ENCODE measurements at places on chromosomes 12 and 14.

DNA sequence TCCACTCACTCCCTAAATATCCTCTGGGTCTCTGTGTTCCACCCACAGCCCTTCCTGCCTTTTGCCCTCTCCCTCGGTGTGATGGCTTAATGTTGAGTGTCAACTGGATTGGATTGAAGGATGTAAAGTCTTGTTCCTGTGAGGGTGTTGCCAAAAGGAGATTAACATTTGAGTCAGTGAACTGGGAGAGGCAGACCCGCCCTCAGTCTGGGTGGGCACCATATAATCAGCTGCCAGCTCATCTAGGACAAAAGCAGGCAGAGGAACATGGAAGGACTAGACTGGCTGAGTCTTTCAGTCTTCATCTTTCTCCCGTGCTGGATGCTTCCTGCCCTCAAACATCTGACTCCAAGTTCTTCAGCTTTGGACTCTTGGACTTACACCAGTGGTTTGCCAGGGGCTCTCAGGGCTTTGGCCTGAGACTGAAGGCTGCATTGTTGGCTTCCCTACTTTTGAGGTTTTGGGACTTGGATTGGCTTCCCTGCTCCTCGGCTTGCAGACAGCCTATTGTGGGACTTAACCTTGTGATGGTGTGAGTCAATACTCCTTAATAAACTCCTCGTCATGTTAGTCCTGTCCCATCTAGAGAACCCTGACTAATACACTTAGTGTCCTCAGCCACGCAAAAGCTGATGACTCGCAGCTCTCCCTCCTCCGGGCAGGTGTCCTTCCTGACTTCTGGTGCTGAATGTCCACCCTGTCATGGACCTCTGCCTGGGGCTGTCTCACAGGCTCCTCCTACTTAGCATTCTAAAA is 5.9 kb downstream of the DGLUCY start:
- DNase-seq, result no peak

DNA sequence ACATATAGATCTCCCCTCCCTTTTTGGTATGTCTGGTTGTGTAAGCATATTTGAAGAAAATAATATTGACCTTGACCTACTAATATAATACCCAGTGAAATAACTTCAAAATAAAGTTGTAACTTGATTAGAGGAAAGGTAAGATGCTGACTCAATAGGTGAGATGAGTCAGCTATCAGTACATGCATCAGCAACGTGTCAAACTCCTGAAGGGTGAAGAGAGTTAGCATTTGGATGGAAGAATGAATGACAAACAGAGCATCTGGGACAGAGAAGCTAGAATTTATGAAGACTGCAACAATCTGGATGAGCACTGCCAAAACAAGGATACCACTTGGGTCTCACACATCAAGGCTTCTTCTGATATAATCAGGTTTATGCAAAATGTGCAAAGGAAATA is 74.9 kb downstream of the PPP2R5E start:
- DNase-seq, result no peak

GRCh38 chr12:53170215-53170614 is 10.3 kb upstream of the ZNF740 start:
- no peak for DNase-seq

DNA sequence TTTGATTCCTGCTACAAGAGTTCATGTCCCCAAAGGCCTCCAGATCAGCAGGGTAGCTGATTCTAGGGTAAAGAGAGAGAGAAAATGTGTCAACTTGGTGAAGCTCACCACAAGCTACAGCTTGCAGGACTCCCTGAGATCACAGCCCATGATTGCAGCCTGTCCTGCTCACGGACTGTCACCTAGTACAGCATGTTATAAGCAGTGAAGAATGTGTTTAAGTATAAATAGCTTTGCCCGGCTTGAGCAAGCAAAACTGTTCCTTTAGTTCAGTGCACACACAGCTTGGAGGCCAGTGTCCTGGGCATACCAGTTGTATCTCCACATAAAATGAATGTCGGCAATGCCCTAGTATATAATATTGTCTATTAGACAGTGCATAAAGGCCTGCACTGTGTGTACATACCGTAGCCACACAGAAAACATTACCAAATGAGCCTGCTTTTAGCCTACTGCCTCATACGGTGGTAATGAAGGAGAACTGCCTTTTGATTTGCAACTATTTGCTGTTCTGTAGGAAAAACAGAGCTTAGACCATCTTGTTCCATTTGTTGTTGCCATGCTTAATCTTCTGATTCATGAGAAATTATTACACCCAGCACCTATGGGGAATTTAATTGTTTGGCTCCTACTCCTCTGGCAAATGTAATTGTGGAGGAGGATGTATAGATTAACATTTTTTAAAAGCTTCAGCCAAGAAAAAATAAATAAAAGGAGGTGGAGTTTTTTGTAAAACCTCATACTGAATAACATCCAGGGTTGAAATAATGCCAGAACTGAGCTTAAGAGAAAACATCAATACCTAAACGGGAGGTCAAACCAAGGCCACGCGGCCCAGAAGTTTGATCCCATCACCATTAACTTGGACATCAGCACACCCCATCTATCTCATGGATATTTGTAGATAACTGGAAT is 108.1 kb upstream of the G2E3 start:
- no peak for DNase-seq

DNA sequence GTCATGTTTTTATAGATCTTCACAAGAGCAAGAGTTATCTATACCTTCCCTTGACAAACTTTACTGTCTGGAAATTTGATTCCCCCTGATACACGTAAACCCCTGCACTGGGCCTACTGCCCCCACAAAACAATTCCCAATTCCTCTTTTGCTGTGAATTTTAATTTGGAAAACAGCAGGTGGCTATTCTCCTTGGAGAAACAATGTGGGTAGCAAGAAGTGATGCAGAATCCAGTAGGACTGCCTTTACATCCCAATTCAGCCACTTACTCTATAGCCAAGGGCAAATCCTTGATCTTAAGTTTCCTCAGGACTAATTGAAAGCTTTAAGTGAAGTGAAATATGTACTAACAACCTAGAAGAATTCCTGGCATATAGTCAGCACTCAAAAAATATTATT is 129.3 kb downstream of the ACSS3 start:
- DNase-seq, result no peak

DNA sequence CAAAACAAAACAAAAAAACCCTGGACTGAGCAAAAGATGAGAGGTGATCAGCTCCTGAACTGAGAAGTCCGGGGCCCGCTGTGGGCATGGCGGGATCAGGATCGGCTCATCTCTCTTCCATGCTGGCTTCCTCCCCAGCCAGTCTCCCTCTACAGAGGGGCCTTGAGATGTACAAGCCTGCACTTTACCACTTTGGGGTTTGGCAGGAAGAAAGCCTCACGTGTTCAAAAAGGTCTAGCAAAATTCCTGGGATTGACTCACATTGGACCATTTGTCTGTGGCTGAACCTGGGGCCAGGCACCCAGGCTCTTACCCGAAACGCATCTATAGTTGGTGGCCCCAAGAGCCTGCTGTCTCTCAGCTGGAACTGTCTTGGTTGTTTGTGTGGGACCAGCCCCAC is 89.0 kb downstream of the SLC24A4 start:
- DNase-seq, result no peak

DNA sequence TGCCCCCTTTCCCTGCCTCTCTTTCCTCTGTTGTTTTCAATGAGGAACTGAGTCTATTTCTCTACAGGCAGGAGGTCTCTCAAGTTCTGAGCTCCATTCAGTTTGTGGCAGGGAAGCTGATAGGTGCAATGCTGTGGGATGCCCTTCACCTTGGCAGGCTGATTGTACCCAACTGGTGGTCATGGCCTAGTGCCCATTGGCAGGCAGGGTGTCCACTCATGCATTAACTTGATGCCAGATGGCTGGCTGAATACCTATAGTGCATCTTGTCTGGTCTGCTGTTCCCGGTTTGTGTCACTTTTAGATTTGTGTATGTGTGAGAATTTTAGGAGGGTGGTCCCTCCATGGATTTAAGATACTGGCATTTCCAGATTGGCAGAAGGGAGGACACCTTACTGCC is 20.0 kb upstream of the ITGA5 start:
- DNase-seq, result no peak

DNA sequence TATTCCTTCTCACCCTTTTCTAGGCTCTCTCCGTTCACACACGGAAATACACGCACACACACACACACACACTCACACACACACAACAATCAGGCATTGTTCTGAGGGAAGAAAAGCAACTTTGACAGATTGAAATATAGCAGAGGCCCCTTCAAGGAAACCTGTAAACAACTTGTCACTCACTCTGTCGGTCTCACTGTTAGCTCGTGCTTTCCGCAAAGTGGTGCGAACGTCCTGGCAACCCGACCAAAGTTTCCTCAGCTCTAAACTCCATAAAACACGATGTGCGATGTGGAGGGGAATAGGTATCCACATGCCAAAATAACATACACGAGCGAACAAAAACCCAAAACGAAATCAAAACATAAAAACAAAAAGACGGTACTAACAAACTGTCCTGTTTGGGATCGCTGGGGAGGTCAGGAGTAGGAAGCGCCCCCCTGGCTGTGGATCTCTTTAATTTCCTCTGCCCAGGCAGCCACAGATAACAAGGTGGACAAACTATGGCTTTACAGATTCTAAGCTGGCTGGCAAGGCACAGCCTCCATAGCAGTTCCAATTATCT is 822 bp upstream of the SOX5 start:
- no peak for DNase-seq

GRCh38 chr12:121711361-121712189 is 977 bp upstream of the TMEM120B start:
- DNase-seq, result no peak

GRCh38 chr14:66099931-66100330 is 386.2 kb upstream of the CCDC196 start:
- DNase-seq, result no peak

DNA sequence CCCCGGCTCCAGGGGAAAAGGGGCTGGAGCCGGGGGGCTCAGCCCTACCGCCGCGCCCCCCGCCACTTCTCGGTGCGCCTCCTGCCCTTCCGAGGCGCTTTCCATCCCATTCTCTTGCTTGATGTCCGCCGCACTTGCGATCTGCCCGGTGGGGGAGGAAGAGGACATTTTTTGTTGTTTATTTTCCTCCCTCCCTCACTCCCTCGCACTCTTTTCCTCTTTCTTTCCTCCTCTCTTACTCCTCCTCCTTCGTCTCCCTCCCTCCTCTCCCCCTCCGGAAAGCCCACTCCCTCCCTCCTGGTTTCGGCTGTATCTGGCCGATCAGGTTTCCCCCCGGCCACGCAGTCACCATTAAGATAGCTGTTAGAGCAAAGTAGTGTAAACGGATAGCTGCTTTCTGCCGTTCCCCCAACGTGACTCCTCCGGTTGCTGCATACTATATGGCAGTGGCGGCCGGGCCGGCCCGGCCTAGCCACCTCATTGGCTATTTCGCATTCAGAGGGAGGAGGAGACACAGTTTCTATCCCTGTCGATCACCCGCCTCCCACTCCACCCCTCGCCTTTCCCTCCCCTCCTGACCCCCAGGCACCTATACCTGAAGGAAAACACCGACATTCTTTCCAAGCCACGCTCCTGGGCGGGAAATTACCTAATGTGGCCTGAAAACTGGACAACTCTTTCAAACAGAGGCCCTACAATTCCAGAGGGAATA is at the start of gene SIX4:
Gene SIX4 (minus strand): TSS at position 445 of the 712 bp plus-strand sequence. CDS start 277 bp downstream, at position 168.
- DNase-seq, result no peak

DNA sequence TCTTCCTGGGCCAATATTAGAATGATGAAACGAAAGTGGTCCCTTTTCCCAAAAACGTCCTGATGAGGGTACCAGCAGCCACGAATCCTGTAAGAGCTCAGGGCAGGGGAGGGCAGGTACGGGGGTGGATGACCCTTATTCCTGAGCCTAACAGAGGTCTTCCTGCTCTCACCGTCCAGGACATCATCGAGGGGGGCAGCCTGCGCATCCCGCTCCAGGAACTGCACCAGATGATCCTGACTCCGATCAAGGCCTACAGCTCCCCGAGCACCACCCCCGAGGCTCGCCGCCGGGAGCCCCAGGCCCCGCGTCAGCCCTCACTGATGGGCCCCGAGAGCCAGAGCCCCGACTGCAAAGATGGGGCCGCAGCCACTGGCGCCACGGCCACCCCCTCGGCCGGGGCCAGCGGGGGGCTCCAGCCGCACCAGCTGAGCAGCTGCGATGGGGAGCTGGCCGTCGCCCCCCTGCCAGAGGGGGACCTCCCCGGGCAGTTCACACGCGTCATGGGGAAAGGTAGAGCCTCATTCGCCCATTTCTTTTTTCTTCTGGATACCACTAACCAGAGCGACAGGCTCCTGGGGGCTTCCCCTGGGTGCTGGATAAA is 142.5 kb downstream of the GCH1 start:
- no peak for DNase-seq

DNA sequence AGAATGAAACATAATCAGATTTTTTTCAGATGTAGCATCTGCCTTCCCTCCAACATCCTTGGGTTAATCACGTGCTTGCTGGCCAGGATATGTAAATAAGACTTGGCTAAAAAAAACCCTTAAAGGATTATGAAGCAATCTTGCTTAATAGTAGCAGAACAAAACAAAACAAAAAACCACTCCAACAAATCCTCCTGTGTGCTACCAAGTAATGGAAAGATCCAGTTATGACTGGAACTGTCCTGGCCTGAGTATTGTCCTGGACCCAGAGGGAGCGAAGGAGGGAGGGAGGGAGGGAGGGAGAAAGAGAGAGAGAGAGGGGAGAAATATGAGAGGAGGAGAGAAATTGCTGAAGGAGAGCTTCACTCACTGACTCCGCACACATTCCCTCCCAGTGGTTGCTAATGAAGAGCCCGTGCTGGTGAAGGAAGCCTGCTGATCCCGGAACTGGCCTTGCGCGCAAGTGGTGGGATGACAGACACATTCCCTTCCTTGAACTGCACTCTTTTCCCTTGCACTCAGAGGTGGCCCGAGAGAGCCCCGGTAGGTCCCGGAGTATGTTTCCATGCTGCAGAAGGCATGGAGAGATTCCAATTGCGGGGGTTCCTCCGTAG is 57.2 kb downstream of the HMGA2 start:
- no peak for DNase-seq

DNA sequence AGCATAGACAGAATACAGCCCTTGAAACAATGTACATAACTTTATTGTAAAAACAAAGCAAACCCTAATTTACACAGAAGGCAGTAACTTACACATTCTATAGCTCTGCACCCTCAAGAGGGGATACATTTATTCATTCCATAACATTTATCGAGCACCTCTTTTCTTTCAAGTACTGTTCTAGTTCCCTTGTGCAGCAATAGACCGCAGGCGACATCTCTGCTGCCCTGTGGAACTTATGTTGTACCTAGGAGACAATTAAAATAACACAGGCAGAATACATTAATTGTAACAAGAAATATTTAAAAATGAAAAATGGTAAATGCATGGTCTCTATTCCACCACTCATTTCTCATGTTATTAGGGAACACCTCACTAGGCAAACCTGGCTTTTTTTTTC is 1.4 kb upstream of the ARHGDIB start:
- no peak for DNase-seq

- no peak for DNase-seq
Observed at GRCh38 chr12:116099652-116100432, 177.7 kb downstream of the MED13L start.

- no peak for DNase-seq
Observed at GRCh38 chr14:31207287-31207754, 272 bp downstream of the HECTD1 start.

Data from RPMI8226 (cell line).